ENCODE measurements at places on chromosomes 2 and 18. TPM values are rescaled to one million over a fixed set of nuclear protein-coding genes. Genes with fewer than 3 reads are reported as not detected.

Gene REG3G
- not detected for total RNA-seq

Gene MALL
- total RNA-seq = 1.3 TPM

Gene CDH19
- total RNA-seq = 2.9 TPM

Gene CCDC102B
- total RNA-seq = 4.1 TPM

Gene CCBE1
- 2.0 TPM for total RNA-seq

Gene PAX8
- not detected for total RNA-seq

Gene ASXL2
- total RNA-seq = 26.5 TPM

Gene UGT1A3
- total RNA-seq = 6.7 TPM

Gene KIF5C
- total RNA-seq = 2.3 TPM

Gene FAM124B
- total RNA-seq = not detected

Gene AMMECR1L
- total RNA-seq = 1.4 TPM

Gene DIPK1C
- total RNA-seq = not detected

Gene NMUR1
- total RNA-seq = not detected

Gene ESCO1
- total RNA-seq = 23.0 TPM

Gene ZNF516
- total RNA-seq = 15.9 TPM

Data from stomach (tissue), 19 donors.